Natural killer cell (primary cell): ENCODE measurements at places on chromosomes 7 and 10. TPM values are rescaled to one million over a fixed set of nuclear protein-coding genes. Genes with fewer than 3 reads are reported as not detected.
A peak's percentile ranks its signal among the peaks of the same experiment; 100 is the strongest.

- no peak for DNase-seq
Observed at GRCh38 chr7:49873420-49873819, 100.0 kb downstream of the VWC2 start.

DNA sequence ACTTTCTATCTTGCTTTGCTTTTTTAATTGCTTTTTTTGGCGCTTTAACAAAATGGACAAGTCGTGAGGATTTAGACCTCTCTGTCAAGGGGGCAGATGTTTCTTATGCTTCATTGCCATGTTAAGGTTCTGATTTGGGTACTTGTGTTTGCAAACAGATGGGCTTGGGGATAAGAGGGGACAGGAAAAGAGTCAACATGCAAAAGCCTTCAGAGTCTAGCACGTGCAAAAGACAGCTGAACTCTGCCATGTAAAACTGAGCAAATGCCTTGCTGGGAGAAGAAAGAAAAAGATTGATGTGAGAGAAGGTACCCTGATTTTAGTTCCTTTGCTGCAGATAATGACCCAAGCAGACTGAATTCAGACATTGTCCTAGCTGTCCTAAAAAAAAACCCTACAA is 173.1 kb downstream of the KIAA1217 start:
- no peak for DNase-seq

DNA sequence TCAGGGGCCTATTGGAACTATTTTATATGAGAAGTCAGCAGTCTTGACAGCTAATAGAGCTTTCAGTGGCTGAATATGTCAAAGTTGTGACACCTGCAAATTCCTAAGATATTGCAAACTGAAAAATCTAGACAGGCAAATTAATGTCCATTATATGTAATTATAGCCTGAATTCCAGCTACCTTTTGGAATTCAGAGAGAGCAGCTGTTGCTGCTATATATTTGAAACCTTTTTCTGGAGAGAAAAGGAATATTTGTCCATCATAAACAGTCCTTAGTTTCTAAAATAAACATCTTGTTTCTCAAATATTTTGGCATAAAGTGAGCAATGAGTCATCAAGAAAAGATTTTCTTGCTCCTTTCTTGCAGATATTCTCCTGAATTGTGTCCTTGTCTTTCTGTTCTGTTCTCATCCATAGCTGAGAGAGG is 408.9 kb upstream of the SEMA3D start:
- DNase-seq, result no peak

GRCh38 chr10:29563420-29564035 is 71.2 kb downstream of the SVIL start:
- no peak for DNase-seq

- no peak for DNase-seq
Observed at GRCh38 chr7:124032369-124033094, at the start of gene TMEM229A. TSS of gene TMEM229A (minus strand) at chr7:124033067. CDS start at chr7:124033003, 64 bp downstream.

GRCh38 chr10:52780391-52781155 is 8.0 kb upstream of the MBL2 start:
- DNase-seq, result no peak

DNA sequence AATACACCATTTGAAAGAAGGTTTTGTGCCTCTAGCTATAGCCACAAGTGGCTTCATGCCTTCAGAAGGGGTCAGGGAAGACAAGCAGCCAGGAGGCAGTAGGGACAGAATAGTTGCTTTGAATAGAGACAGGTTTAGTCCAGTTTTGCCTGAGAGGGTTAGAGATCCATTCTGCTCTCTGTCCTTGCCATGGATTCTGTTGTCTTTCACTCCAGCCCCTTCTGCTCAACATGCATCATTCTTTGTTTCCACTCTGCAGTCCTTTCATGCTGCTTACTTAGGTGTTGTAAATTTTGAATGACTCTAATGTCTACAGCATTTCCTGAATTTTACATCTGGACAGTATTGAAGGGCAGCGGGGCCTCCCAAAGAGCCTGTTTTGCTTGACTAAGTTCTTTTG is 60.3 kb downstream of the CNTNAP2 start:
- DNase-seq, result no peak

DNA sequence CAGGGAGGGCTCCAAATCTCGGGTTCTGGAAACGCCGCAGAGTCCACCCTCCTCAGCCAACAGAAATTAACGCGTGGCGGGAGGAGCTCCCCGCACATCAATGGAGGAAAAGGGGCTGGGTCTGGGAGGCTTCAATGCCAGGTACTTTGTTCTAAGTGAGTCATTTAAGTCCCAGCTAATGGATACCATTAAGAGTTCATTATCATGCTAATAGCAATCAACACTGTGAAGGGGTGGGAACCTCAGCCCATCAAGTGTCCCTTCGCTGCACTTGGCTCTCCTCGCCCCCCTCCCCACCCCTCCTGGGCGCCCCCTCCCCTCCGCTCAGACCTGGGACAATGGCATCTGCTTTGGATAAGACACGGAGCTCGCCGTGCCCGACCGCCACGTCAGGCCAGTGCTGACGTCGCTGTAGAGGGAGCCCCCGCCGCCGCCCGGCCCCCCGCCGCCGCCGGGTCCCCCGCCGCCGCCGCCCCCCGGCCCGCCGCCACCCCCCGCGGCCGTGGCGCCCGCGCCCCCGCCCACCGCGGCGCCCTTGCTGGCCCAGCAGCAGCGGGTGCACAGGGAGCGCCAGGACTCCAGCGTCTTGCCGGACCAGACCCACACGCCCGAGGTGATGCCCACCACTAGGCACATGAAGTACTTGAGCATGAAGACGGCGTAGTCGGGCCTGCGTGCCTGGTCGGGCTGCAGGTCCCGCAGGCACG is 2.9 kb downstream of the FZD8 start:
- no peak for DNase-seq

Gene SUN3
- not detected for total RNA-seq

Gene ATOH7
- total RNA-seq, result not detected

DNA sequence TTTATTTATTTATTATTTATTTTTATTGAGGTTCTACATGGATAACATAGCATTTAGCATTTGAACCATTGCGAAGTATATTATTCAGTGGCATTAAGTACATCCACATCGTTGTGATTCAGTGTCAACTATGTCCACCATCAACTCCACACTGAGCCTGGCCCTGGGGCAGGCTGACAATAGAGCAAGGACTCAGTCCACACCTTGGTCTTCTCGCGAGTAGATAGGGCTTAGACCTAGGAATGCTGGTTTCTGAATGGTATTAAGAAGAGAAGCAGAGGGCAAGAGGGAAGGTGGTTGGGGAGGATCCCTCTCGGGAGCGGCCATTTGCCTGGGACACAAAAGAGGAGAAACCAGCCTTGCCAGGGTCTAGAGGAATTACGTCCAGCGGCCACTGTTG is 599.2 kb upstream of the MGMT start:
- no peak for DNase-seq

Gene TRIL
- total RNA-seq, result 0.07 TPM

GRCh38 chr10:101536800-101537199 is 51.3 kb downstream of the POLL start:
- DNase-seq, result peak; percentile 58

GRCh38 chr10:70478191-70479164 is at the start of gene PALD1:
TSS of gene PALD1 (plus strand) at chr10:70478767. CDS start at chr10:70525952, 47,185 bp downstream.
- peak; percentile 51 for DNase-seq

Gene UTF1
- total RNA-seq, result 0.31 TPM

DNA sequence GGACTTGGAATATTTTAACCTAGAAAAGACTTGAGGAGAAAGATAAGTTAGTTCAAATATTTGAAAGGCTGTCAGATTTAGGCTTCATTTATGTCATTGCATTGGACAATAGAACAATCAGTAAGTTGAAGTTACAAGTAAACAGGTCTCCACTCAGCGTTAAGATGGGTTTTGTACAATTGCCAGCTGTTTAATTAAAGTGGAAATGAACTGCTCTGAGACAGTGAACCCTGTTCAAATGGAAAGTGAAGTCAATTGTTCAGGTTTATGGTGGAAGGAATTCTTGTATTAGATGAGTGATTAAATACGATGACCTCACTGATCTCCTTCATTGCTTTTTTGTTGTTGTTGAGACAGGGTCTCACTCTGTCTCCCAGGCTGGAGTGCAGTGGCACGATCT is 151.7 kb downstream of the PLXDC2 start:
- DNase-seq, result no peak

Gene ADIRF
- not detected for total RNA-seq

Gene MRPS16
- total RNA-seq, result 39.4 TPM

DNA sequence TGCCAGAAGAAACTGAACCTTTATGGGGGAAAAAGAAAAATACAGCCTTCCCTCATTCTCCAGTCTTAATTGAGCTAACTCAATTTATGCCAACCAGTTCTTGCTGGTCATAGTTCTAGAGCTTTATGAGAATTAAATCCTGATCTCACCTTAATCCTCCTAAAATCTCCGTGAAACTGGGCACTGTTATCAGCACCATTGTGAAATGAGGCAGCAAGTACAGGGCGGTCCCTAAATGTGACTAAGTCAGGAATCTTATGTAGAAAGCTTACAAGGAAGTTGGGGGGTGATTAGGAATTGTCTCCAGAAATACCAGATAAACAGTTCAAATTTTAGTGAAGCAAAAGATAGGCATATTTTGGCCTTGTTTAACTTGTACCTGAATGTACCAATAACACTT is 10.7 kb upstream of the INSYN2A start:
- DNase-seq, result no peak

DNA sequence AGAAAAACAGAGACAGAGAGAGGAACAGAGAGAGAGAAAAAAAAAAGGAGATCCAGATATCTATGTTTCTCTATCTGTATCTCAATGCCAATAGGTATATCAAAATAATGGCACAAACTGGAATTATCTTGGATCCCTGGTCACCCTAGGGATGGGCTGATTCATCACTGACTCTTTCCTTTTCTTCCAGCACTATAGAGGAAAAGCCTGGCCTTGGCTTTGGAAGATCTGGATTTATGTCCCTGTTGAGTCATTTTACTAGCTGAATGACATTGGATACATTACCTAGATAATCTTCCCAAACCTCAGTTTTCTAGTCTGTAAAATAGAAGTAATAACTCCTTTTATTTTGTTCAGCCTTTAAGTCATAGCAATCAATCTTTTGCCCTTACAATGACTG is 152.8 kb upstream of the GDF10 start:
- no peak for DNase-seq

DNA sequence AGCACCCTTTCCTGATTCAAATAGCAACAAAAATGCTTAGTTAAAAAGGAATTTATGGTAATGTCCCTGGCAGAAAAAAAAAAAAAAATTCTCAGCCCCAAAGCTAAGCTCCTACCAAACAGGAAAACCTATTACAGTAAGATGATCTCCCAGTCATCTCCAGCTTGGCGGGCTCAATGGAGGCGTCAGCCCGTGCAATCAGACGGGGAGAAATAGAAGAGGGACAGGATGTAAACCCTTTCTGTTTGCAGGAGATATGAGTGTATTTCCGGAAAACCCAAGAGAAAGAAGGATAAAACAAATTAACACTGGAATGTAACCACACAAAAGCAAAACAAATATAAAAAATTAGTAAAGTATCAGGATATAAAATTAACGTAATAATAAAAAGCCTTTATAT is 242.8 kb downstream of the TCERG1L start:
- DNase-seq, result no peak

GRCh38 chr7:112481833-112482670 is 1.3 kb downstream of the LSMEM1 start:
- DNase-seq, result no peak

DNA sequence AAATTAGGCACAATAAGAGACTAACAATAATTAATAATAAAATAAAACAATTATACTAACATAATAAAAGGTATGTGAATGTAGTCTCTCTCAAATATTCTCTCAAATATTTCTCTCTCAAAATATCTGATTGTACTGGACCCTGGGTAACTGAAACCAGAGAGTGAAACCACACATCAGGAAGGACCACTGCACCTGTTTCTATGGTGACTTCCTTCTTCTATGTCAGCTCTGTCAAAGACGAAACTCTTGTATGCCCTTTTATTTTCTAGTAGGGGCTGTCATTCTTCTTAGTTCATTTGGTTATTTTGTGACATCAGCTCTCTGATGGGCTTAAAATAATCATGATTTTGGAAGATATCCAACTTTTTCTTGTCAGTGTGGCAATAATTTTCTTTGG is 428.0 kb upstream of the TPK1 start:
- no peak for DNase-seq

DNA sequence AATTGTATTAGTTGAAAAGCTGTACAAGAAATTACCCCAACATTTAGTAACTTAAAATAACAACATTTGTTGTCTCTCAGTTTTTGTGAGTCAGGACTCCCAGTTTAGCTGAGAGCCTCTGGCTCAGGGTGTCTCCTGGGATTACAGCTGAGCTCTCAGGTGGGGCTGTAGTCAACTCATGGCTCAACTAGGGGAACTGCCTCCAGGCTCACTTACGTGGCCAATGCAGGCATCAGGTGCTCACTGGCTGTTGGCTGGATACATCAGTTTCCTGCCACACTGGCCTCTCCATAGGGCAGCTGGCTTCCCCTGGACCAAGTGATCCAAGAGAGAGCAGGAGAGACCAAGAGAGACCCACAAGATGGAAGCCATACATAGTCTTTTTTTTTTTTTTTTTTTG is 17.5 kb downstream of the CCNY start:
- DNase-seq, result no peak

DNA sequence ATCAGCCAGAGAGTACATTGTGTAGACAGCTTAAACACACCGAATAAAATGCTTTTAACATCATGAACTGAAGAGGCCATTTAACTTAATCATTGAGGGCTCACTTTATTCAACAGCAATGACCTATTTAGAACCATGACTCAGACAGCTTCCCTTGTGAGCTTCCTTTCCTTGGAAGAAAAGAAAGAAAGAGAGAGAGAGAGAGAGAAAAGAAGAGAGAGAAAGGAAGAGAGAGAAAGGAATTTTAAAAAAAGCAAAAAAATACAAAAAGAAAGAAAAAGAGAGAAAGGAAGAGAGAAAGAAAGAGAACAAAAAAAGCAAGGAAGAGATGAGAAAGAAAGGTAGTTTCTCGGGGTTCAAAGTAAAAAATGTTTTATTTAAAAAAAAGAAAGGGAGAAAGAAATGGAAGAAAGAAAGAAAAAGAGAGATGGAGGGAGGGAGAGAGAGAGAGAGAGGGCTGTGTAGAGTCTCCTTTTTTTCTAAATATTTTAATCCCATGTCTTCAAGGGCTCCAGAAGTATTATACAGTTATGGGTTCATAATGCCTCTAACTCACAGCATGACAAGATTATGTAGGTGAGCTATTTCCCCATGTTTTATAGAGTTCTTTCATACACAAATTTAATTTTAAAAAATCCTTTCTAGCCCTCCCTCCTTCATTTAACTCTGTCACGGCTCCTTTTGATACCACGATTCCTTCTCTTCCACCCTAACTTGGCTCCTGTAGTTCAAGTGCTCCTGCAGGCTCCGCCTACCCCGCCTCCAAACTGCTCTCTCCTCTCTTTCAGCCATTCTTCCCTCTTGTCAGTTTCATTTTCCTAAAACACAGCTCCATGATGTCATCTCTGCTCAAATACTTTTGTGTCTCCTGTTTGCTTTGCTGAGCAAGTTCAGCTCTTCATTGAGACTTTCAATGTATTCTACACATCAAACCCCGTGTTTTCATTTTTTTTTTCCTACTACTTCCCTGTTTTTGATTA is 85.5 kb downstream of the PRTFDC1 start:
- DNase-seq, result no peak

- no peak for DNase-seq
Observed at GRCh38 chr10:61821693-61822092, 79.8 kb upstream of the ARID5B start.

GRCh38 chr10:87803328-87803727 is 14.7 kb downstream of the ATAD1 start:
- no peak for DNase-seq

Gene SLIT1
- 1.1 TPM for total RNA-seq
